NCI-H1436 treated with DMSO at 0.1 percent for 48 hours (cell line): ENCODE measurements at places on chromosomes 1 and 21.

GRCh38 chr1:18682375-18682774 lies 51.7 kb downstream of the PAX7 start:
- DNase-seq, result no peak

DNA sequence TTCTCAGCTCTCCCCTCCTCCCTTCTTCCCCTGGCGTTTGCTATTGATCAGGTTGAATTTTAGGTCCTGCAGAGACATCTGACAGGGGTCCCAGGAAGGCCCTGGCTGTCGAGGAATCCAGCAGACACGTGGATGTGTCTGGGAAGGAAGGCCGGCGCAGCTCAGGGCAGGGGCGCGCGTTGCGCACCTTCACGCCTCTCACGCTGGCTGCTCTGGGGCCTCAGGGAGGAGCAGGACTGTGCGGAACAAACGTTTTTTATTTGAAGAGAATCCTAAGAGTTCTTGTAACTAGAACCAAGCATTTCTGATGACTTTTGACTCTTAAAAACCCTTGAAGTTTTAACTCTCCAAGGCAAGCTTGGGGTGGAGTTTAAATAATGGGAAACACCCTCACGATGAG lies 54.2 kb downstream of the SLC37A1 start:
- DNase-seq, result no peak

DNA sequence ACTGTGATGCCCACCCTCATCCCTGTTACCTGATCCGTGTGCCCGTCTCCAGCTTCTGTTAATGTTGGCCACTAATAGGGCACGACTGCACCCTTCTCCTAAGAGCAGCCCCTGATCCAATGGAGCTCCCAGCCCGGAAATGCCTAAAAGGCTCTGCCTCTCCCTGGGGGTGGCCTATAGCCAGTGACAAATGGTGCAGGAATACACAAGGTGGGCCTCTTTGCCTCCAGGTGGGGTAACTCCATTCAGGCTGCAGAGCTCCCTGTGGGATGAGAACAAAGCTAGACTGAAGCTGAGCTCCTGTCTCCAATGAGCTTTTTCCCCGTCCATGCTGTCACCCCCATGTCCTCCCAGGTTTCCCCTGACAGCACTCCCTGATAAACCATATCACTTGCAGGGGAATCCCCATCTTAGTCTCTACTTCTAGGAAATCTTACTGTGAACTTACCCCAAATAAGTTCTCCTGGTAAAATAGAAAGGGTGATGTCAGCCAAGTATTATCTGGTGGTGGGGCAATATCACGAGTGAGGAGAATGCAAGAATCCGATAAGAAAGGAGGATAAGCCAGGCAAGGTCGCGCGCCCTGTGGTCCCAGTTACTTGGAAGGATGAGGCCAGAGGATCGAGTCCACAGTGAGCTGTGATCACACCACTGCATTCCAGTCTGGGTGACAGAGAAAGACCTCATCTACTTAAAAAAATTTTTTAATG lies 18.6 kb downstream of the S100A7A start:
- DNase-seq, result no peak

- DNase-seq, result peak; percentile 18
Measured at GRCh38 chr1:115670476-115671175, 28.9 kb downstream of the VANGL1 start.

GRCh38 chr21:45806042-45806441 lies 162.5 kb downstream of the PCBP3 start:
- DNase-seq, result no peak

- no peak for DNase-seq
Measured at GRCh38 chr1:1202831-1203560, 3.4 kb downstream of the TNFRSF18 start.

GRCh38 chr1:184792450-184792969 lies 37.9 kb upstream of the EDEM3 start:
- DNase-seq, result no peak

DNA sequence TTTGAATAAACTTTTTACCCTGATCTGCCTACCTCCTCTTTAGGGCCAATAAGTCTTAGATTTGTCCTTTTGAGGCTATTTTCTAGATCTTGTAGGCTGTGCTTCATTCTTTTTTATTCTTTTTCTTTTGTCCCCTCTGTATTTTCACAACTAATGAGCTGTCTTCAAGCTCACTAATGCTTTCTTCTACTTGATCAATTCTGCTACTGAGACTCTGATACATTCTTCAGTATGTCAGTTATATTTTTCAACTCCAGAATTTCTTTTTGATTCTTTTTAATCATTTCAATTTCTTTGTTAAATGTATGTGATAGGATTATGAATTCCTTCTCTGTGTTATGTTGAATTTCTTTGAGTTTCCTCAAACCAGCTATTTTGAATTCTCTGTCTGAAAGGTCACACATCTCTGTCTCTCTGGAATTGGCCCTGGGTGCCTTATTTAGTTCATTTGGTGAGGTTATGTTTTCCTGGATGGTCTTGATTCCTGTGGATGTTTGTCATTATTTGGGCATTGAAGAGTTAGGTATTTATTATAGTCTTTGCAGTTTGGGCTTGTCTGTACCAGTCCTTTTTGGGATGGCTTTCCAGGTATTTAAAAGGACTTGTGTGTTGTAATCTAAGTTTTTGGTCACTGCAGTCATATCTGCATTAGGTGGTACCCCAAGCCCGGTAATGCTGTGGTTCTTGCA lies 11.2 kb upstream of the ATG4C start:
- DNase-seq, result no peak

DNA sequence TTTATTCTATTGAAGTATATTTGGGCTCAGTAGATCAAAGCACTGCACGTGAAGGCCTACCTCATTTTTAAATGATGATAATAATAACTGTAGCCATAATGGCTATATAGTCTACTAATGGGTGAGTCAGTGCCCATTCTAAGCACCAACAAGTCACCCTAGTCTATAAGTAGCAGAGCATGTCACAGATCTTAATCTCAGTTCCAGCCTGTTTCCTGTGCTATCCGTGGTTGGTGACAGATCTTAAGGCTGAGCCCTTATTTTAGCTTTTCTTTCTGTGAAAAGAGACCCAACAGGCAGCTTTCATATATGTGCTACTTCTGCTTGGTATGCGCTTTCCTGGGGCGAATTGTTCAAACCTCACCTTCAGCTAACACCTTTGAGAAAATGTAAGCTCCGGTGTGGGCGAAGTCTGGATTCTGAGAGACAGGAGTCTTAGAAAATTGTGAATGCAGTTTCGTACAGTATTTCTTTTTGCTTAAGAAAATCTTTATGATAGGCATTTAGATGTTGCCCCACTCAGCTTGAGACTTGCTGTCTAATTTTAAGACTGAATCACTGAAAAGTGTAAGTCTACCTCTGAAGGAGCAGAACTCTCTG lies 59.6 kb downstream of the FMN2 start:
- DNase-seq, result no peak

GRCh38 chr1:74526708-74527107 lies 14.3 kb upstream of the LRRC53 start:
- no peak for DNase-seq

- no peak for DNase-seq
Measured at GRCh38 chr1:204867203-204867602, 3.5 kb upstream of the NFASC start.

DNA sequence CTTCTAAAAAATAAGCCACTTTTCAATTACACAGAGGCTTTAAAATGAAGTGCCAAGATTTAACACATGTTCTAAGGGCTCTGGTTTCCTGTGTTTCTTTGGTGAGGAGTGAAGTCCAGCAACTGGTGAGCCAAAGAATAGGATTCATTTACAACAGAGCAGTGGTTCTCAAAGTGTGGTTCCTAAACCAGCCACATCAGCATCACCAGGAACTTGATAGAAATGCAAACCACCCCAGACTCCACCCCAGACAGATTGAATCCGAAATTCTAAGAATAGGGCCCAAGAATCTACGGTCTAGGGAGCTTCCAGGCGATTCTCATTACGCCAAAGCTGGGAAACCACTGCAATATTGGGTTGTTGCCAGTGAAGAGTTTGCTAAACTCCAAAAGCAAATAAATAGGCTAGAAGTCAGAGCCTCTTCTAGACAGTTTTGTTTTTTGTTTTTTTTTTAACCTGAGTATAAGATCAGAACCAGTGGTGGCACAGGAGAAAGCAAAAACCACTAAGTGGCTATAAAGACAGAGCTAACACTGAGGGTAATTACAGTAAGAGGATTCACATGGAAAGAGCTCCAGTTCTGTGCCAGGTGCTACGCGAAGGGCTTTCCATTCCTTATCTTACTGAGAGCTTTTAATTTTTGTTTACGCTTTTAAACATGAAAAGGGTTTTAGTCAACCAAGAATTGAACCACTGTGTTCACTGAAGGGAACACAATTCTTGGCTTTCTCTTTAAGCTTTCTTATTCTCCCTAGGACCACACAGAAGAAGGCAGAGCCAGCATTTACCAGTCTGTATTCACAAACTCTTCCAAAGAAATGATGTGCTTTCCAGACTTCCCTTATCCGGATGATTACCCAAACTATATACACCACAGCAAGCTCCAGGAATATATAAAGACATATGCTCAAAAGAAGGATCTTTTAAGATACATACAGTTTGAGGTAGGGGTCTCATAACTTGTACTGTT lies 42.4 kb upstream of the FMO2 start:
- peak; percentile 96 for DNase-seq

DNA sequence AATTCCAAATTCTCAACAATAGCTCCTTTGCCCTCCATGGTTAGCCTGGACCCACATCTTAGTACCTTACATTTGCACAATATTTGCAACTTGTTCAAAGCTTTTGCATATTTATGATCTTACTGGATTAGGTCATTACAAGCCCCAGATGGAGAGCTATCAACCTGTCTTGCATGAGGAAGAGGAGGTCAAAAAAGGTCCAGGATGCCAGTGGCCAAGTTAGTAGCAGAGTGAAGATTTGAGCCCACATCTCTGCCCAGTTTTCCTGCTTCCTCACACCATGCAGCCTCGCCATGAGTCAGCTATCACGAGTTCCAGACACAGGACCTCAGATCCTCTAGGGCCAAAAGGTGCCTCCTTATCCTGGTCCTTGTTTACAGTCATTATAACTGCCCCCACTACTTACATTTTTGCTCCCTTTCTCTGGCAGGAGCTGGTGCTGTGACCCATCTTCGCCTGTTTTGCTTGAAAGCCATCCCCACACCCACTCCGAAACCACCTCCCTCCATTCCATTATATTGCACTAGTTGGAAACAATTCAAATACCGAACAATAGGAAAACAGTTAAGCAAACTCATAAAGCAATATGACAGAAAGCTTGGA lies 5.0 kb upstream of the AHCYL1 start:
- DNase-seq, result no peak

- DNase-seq, result no peak
Measured at GRCh38 chr1:27476237-27476636, 13.7 kb downstream of the WASF2 start.

DNA sequence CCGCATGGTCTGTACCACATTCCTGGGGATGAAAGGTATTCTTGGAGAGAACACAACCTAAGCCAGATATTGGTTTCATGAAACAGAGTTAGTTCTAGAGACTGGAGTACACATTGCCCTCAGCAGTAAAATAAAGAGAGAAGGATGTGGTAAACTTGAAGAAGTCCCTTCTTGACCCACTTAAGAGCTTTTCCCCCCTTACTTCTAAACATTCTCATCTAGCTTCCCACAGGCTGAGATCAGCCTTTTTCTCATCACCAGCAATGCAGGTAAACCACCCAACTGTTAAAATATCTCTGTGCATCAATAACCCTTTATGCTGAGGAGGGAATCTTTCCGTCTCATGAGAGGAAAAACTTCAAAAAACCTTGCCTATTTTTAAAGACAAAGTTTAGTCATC lies 62.6 kb downstream of the SUSD4 start:
- no peak for DNase-seq

DNA sequence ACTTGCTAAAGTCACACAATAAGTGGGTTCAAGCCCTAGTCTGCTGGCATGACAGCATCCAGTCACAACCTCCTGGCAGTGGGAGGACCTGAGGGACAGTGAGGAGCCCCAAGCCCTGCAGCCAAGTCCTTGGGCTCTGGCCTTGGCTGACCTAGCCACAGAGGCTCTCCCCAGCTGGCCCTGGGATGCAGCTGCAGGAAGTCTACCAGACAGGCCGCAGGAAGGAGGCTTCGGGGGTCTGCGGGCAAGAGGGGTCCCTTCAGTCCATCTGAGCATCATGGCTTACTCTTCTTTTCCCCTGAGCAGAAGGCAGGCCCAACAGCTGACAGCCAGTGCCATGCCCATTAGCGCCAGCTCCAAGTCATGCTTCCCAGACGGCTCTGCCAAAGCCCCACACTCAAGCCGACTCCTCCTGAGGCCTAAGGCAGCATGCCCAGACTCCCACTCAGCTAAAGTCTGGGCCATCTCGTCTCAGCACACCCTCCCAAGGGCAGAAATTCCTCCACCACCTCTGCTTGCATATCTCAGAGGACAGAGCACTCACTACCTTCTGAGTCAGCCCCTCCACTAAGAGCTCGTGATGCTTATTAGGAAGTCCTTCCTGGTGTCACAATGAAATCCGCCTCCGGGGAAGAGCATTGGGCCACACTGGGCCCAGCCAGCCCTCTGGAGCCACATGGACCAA lies 20.1 kb downstream of the SLC1A7 start:
- no peak for DNase-seq

DNA sequence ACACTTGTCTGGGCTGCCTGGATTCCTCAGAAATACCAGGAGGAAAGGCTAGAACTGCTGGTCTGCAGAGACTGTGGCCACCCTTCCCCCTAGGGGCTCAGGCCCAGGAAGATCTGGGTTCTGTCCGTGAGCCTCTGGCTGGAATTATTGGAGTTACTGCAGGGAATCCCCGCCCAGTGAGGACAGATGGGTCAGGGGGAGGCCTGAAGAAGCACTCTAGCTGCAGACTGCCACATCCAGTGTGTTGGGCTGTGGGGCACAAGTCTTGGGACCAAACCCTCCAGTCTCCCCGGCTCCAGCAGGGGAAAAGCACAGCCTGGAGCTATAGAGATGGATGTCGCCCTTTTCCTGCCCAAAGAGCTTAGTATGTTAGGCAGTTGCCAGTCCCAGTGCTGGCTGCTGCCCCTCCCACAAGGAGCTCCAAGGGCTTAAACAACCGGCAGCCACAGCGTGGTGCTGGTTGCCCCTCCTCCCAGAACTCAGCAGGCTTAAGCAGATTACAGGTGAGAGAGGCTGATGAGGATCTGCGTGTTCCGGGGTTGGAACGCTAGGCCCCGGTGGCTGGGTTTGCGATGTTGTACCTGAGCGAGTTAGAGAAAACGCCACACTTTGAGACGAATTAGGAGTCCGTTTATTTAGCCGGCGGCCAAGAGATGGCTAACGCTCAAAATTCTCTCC lies 255.5 kb upstream of the LRRC7 start:
- DNase-seq, result no peak
